ENCODE measurements at places on chromosomes 12 and 14.

- DNase-seq = no peak
These were observed 189.5 kb downstream of the PHLDA1 start for GRCh38 chr12:75842090-75842489.

- no peak for DNase-seq
These were observed 84.4 kb downstream of the NOC4L start for GRCh38 chr12:132228476-132229192.

DNA sequence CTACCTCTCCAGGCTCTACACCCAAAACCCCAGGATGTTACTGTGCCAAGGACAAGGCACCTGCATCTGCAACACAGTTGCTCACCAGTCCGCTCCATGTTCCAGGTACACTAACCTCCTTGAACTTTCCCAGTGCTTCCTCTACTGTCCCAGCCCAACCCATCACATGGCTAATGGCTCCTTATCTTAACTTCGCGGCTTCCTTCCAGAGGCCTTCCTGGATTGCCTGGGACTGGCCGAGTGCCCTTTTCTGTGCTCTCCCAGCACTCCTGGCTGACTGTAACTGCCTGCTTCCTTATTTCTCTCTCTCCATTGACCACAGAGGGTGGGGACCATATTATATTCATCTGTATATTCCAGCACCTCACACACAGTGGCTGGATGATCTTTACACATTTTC, 20.9 kb downstream of the POMT2 start:
- DNase-seq = no peak

- DNase-seq = no peak
These were observed 31.5 kb upstream of the FBRSL1 start for GRCh38 chr12:132458441-132458840.

DNA sequence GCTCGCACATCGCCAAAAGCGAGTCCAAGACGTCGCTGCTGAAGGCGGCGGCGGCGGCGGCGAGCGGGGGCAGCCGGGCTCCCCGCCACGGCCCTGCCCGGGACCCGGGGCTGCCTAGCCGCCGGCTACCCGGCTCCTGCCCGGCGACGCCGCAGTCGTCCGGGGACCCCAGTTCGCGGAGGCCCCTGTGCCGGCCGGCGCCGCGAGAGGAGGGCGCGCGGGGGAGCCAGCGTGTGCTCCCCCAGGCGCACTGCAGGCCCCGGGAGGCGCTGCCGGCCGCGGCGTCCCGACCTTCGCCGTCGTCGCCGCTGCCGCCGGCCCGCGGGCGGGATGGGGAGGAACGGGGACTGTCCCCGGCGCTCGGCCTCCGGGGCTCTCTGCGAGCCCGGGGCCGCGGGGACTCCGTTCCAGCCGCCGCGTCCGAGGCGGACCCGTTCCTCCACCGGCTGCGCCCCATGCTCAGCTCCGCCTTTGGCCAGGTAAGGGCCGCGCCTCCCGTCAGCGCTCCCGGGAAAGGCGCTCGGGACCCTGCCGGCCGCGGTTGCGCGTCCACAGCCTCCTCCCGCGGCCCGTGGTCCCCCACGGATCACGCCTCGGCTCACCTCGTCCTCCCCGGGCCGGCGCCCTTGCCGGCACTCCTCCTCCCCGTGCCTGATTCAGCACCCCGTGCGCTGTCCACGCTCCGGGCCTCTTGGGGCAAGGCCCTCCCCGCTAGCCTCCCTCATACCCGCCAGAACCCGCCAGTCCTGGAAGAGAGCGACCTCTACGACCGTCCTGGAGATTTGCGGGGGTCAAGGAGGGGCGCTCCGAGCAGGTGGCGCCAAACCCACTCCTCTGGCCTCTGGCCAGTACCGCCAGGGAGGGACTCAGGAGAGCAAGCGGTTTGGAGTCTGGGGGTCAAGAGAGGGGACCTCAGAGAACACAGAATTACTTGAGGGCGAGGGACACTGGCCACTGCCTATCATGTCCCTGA, 721 bp downstream of the CABP1 start:
- DNase-seq = peak; percentile 83

DNA sequence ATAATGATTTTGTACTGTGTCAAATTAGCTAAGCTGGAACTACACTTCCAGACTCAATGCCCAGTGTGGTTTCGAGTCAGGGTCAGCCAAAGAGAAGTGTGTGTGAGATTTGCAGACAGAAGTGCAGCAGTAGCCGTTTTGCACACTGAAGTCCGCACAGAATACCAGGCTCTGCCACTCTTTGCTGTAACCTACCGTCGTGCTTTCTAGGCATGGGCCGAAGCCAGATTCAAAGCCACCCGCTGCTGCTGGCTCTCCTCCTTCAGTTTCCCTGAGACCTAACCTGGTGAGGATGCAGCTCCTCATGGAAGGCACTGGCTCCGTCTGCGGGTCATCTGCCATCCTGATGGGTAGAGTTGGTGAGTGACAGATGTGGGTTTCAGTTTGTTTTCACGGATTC, 48.8 kb downstream of the LRTM2 start:
- no peak for DNase-seq
